ENCODE measurements at places on chromosomes 2 and 18.

DNA sequence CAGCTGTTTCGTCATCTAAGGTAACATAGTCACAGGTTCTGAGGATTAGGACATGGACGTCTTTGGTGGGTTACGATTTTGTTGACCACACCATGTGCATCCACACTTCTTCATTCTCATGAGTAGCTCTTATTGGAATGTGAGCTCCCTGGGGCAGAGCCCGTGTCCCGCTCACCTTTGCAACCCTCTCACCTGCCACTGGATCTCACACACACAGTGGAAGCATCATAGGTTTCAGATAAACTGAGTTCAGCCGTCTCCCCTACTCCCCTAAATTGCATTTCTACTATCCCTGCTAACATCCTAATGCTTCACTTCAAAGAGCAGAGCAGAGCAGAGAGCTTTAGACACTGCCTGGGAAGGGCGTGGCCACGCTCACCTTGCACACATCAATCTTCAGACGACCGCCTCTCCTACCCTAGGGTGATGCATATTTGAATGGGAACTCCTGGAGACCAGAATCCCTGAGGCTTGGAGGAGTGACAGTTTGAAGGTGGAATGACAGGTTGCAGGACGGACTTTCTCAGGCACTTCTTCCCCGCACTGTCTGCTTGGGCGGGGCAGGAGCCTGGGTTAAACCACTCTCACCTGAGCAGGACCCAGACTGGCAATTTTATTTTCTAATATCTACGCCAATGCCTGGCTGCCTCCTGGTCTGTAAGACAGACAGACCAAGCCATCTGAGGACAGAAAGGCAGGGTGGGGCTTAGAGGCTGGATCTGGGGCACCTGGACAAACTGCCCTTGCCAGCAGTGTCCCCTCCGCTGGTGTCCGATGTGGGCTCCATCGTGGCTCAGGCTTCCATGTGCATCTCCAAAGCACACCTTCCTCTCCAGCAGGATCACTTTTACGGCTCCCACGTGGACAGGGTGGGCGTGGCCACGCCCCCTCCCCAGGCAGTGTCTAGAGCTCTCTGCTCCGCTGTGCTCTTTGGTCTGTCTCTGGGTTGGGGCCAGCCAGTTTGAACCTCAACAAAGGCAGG lies 229.5 kb upstream of the COPS8 start:
- no peak for DNase-seq

GRCh38 chr2:67872481-67872880 lies 190.3 kb downstream of the C1D start:
- no peak for DNase-seq

- peak; percentile 11 for DNase-seq
Measured at GRCh38 chr2:1750933-1751766, 6.8 kb upstream of the PXDN start.

DNA sequence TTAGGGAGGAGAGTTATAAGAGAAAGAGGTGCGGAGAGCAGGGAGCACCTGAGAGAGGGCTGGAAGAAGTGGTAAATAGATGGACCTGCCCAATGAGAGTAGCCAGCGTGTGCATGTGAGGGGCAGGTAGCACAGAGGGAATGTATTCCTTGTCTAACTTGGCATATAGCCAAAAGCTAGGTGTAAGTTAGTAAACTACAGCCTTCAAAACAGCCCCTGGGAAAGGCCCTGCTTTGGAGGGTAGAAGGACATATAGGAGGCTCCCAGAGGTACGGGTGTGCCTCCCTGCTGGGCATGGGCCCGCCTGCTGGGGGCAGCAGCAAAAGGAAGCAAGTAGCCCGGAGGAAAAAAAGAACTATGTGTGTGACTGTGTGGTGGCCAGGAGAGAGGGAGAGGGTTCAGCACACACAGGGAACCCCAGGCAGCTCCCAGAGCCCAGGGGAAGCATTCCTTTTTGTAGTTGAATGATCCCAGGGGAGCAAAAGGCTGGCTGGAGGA lies 48.0 kb downstream of the TCF7L1 start:
- no peak for DNase-seq

DNA sequence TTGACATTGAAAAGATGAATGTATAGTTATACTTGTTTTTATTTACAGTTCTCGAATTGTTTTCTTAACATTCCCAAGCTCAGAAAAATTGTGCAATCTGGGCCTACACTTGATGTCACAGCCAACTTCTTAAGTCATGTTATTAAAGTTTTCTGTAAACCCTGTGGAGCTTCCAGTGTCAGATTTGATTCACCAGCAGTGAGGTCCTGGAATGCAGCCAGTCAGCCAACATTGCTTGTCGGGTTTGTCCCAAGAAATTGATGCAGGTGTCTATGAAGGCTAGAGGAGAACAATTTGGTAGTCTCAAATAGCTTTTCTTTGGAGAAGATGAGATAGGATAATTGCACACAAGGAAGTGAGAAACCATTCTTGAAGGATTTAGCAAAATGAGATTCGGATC lies 732.2 kb downstream of the DPP10 start:
- no peak for DNase-seq

- no peak for DNase-seq
Measured at GRCh38 chr2:217045700-217046475, 186.0 kb upstream of the TNP1 start.

DNA sequence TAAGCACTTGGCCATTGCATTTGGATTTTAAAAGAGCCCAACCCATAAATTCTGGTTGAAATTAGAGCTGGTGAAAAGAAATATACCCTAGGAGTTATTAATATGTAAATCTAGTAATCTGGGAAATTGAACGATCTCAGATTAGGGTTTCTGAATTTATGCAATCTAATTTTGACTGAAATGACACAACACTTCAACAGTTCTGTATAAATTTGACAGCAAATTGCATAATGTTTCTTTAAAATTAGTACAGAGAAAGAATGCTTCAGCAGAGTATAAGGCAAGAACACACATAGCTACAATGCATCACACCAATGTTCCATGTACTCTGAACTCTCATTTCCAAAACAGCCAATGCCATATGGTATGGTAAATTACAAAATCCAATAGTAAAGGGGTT lies 201.5 kb upstream of the ITGA4 start:
- DNase-seq = no peak

GRCh38 chr2:236240228-236240990 lies 23.8 kb downstream of the ASB18 start:
- no peak for DNase-seq

GRCh38 chr2:127134235-127134634 lies 27.3 kb upstream of the BIN1 start:
- DNase-seq = no peak

GRCh38 chr2:80292474-80292873 lies 12.1 kb downstream of the LRRTM1 start:
- DNase-seq = no peak

GRCh38 chr2:211259831-211260476 lies 703.6 kb downstream of the CPS1 start:
- DNase-seq = no peak

DNA sequence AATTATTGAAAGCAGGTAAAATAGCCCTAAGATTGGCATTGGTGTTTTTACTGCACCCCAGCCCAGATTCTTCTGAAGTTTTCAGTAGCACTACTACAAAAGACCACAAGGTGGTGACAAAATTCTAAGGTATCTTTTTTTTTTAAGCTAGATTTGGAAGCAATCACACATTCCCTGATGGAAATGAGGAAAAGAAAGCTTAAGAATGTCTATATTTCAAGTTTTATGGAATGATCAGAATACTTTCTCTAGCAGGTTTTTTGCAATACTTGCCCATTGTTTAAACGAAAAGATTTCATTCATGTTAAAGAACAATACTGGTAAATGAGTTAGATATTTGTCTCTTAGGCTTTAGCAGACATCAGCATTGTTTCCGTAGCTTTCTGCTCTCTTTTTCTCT lies 32.1 kb upstream of the ZNF638 start:
- DNase-seq = no peak

DNA sequence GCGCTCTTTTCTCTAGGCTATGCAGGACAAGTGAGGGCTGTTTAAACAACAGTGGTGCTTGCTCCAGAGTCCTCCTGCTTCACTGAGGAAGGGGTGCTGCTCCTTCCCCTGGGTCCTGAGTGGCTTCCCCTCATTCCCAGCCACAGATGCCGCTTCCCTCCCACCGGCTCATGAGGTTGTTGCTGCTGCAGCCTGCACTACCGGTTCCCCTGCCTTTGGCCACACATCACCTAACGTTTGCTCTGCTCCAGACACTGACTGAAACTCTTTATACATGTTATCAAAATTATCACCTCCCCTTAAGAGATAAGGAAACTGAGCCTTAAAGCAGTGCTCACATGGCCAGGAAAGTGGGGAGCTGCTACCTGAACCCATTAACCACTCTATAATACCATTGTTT lies 130.8 kb upstream of the LGALSL start:
- no peak for DNase-seq

DNA sequence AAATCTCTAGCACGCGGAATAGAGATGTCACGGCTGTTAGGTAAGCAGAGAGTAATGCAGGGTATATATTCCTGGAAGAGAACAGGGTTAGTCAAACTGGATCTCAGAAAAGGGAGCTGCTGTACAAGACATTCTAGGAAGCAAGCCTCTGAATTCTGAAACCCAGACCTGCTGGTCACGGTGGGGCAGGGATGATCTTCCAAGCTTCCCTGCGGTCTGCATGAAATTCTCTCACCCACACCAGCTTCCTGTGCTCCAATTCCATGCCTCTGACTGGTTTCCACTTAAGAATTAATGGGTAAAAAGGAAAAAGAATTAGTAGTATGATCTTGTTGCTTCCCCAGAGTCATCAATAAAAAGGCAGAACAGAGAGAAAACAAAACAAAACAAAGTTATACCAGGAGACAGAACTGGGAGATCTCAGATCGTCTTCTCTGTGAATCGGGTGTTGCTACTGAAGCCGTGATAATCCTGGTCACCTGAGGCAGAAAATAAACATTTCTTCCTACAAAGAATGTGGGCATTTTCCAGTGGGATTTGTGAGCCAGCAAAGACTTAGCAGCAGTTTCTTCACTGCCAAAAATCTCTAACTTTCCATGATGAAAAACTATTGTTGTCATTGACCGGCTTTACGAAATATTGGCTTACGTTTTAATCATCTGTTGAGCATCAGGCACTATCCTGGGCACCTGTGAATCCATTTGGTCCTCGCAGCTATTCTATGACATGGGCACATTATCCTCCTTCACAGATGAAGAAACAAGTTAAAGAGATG lies 5.3 kb upstream of the CYP27C1 start:
- no peak for DNase-seq

DNA sequence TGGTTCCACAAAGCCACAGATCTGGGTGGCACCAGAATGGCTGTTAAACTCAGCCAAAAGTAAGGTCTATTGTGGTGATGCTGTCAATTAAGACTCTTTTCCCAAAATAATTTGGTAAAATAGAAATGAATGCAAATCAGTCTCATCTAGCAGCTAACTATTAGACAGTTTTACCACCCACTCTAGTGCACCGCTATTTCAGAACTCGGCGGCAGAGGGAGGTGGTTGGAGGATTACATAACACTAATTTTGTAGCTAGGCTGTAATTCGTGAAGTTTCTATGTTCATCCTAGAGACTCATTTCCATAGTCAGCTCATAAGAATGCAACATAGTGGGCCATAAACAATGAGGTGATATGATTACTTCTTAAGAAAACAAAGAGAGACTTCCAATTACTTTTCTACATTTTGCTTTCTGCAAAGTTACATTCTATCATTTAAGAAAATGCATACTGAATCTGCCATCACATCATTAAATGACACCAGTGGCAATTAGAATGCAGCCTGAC lies 413.8 kb downstream of the FBXO15 start:
- DNase-seq = no peak

DNA sequence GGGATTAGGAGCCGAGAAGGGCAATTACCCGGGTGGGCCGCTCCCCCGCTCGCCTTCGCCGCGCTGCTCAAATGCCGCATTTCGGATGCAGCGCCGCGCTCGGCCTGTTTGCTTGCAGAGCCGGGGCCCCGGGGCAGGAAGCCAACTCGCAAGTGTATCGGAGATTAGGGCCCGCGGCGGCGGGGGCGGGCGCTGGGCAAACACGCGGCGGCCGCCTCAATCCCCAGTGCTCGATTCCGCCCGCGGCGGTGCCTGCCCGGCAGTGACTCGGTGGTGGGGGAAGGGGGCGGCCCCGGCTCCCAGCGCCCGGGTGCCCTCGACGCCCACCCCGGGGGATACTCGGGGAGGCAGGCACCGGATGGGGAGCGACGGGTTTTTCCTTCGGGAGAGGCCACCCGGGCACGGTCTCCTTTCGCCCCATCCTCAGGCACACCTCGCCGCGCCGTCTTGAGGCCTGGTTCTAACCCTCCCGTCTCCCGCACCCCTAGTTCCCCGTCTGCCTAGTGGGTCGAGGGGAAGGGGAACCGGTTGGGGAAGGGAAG lies 26.6 kb upstream of the NOTO start:
- peak; percentile 56 for DNase-seq

DNA sequence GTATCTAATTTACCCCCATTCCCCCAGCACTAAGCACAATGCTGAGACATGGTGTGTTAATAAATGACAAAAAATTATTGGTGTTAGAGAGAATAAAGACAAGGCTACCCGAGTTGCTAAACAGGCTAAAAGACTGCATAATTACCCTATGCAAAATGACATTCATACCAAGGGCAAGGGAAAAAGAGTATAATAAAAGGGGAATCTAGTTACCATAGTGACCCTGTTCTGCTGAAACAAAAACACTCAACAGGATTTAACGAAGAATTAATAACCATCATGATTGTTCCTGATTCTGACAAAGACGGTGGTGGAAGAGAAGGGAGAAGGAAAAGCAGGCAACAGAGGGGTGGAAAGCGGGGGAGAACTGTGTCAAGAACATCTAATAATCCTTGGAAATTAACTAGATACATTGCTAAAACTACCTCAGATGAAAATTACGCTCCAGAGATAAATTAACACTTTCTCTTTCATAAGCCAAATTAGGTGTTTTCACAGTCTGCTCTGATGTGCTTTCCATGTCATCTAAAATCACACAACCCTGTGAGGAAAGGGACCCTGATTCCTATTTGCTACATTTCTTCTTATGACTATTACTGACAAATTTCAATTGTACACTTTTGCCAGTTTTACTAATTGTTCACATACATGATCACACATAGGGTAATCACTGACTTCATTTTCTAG lies 25.5 kb downstream of the TTR start:
- no peak for DNase-seq

- DNase-seq = no peak
Measured at GRCh38 chr2:134231301-134231964, 22.4 kb upstream of the MGAT5 start.

- DNase-seq = no peak
Measured at GRCh38 chr2:161337247-161337646, 29.0 kb downstream of the PSMD14 start.

DNA sequence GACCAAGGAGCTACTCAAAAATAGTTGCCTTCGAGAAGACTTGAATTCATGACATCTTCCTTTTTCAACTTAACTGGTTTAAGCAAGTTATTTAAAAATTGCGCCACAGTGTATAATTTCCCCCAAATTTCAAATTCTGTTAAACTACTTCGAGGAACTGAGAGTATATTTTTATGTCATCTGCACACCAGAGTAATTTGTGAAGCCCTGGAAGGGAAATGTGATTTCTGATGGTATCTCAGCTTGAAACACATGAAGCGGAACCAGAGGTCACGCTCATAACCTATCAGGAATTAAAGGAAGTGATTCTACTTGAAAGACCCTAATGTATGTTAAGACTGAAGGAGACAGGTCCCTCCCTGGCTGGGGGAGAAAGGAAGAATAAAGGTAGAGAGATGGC lies 33.9 kb upstream of the DARS1 start:
- DNase-seq = no peak
